ENCODE measurements at places on chromosomes 5 and 9.

DNA sequence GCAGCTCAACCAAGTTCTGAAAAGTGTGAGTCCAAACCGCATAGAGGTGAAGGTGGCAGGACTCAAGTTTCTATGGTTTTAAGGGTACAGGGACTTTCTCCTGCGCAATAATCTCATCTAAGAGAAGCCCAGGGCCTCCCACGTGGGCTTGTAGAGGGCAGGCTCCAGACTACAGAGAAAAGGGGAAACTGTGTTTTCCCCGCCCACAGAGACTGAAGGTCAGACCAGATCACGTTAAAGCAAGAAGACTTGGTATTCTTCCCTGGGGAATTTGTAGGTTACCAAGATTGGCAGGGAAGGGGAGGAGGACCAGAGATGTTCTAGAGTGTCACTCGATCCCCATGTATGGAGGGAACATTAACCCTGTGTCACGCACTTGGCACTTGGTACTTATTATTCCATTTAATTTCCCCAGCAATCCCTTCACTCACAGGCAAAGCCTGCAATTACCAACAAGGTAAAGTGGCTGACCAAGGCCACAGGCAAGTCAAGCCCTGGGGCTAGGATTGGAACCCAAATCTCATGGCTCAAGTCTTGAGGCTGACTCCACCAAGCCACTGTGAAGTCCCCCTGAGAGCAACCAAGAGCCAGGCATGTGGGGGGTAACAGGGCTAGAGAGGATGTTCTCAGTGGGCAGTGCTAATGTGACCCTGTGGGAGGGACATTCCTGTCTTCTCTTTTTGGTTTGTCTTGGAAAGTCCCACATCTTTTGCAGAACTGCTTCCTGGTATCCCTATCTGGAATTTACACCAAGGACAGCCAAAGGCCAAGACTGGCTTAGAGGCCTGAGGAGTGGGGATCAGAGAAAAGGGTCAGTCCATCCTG, 18.3 kb upstream of the NEK6 start:
- DNase-seq, result peak; percentile 73

DNA sequence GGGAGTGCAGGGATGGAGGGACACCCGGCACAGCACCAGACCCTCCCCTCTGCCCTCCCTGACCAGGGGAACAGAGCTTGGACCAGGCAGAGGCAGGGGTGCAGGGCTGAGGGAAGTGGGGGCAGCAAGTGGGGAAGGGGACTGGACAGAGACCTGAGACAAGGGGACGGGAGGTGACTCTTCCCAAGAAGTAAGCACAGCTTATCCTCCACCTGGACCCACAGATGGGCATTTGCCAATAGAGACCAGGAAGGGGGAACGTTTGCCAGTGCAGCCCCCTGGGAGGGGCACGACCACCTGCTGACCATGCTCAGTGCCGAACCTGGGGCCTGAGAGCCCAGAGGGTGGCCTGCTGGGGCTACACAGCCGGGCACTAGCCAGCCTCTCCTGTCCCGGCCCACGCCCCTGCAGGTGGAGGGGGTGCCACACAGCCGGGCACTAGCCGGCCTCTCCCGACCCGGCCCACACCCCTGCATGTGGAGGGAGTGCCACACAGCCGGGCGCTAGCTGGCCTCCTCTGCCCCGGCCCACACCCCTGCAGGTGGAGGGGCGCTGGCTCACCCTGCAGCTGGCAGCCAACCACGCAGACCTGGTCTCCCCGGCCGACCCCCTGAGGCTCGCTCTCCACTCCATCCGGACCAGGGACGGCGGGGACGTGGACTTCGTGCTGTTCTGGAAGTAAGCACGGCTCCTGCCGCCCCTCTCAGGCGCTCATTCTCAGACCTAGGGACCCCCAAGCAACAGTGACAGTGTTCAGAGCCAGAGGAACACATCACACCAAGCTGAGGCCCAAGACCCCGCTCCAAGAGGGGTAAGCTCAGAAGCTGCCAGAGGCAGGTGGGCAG, 24.3 kb downstream of the GLT6D1 start:
- DNase-seq, result no peak

DNA sequence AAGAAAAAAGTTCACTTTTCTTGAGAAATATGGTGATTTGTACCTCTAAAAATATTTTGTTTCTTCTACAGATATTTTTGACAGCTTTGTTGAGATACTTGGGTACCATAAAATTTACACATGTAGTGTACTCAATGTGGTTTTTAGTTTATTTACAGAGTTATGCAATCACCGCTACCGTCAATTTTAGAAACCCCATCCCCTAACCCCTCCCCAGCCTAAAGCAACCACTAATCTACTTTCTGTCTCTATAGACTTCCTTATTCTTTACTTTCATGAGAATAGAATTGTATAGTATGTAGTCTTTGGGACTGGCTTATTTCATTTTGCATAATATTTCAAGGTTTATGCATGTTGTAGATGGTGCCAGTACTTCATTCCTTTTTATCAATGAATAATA, 45.0 kb upstream of the TDRD7 start:
- no peak for DNase-seq

DNA sequence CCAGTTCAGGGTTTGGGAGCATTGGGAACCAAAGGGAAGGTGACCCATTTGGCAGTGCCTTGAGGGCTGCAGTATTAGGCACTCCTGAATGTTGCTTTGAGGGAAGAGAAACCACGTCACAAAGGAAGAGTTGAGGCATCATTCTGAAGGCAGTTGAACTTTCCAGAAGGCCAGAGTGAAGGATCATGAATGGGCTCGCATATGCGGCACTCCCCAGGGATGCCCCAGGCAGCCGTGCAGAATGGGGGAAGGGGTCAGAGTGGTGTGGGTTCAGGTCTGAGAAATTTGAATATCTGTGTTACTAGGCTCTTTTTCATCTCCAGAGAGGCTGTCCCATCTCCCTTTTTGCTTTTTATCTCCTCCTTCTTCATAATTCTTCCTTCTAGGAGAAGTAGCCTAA, 60.6 kb upstream of the HMHB1 start:
- DNase-seq, result no peak

GRCh38 chr5:80810425-80810824, 149.7 kb upstream of the RASGRF2 start:
- no peak for DNase-seq

GRCh38 chr9:129640086-129640870, 1.7 kb downstream of the ASB6 start:
- no peak for DNase-seq

- DNase-seq, result peak; percentile 84
These were observed 4.6 kb downstream of the CSF1R start for GRCh38 chr5:150081541-150082283.

- DNase-seq, result no peak
These were observed 179.8 kb upstream of the ARRDC3 start for GRCh38 chr5:91562922-91563321.

- no peak for DNase-seq
These were observed 45.7 kb downstream of the PPARGC1B start for GRCh38 chr5:149775785-149776184.

DNA sequence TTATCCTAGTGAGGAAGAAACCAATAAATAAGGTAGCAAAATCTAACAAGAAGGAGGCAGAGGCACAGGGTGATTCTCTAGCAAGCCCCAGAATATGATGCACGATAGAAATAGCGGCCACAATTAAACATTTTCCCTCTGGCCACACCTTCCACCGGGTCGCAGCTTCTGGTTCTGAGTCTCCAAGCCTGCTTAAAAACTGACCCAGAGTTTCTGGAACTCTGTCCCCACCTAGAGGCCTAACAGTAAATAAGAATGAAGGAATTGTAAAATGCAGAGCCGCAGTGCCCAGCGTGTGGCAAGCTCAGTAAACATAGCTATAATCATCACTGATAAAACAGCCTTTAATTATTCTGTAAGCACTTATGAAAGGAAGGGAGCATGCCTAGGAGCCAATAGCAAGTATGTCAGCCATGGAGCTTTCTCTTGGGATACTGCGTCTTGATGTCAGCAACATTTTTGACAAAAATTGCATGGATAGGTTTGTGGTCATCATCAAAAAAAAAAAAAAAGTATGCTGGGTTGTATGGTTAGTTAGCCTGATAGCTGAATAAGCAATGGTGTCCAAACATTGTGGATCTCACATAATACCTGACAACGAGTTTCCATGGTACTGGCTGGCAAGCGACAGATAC, 465.5 kb downstream of the DNAH5 start:
- DNase-seq, result peak; percentile 15

DNA sequence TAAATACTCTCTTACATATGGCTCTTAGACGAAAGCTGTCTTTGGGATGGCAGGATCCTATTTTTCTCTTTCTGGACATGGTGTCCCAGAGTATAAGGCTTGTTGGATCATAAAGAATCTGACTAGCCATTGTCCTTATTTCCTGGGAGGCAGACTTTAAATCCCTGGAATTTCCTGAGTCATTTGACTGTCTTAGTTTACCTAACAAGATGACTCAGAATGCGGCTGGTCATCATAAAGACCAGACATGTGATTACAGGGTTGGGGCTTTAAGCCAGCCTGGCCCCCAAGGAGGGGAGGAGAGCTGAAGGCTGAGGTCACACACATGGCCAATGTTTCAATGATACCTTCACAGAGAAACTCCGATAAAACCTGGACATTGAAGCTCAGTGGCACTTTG, 37.2 kb downstream of the FAM240B start:
- DNase-seq, result no peak

DNA sequence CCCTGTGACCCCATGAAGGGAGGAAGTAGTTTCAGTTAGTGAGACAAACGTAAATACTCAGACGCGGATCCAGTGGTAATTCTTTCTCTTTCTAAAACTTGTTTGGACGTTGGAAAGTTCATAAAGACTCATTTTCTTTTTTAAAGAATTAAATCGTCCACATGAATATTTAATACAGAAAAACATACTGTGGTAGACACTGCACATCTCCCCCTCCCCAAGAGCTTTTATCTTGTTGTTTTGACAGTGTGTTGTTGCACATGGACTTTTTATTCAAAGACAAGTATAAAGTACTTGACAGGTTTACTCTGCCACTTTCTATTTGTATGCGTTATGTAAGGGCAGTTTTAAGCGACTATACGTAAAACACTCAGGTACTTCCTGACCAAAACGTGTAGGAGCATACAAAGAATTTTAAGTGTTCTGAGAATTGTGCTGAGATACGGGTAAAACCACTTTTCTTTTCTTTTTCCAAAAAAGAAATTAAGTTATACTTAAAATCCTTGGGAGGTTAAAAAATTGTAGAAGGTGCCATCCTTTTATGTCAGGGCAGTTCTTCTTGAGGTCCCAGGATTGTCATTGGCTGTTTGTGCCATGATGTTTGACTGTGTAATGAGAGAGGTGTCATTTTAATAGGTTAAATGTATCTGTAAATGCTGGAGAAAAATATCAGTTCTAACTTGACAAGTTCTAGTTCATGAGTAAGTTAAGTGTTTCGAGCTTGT, 1.3 kb downstream of the NIPBL start:
- DNase-seq, result peak; percentile 54

DNA sequence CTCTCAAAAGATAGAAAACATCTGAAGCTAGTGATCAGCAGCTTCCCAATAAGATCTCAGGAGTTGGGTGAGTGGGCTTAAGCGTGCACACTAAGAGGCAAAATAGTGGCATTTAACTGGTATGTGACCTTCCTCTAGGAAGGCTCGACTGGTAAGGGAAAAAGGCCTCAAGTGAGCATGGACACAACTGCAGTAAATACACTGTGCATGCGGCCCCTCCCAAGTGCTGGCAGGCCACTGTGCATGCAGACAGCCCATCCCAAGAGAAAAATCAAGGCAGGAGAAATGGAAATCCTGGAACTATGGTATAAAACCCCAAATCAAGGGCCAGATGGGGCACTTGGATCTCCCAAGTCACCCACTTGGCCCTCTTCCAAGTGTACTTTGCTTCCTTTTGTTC, 112.7 kb downstream of the SMC2 start:
- no peak for DNase-seq

- no peak for DNase-seq
These were observed 142.1 kb upstream of the CCDC152 start for GRCh38 chr5:42614509-42614908.

GRCh38 chr5:20353499-20353898, 365.5 kb upstream of the CDH18 start:
- no peak for DNase-seq

GRCh38 chr9:114299286-114300152, 23.4 kb upstream of the ORM1 start:
- no peak for DNase-seq

DNA sequence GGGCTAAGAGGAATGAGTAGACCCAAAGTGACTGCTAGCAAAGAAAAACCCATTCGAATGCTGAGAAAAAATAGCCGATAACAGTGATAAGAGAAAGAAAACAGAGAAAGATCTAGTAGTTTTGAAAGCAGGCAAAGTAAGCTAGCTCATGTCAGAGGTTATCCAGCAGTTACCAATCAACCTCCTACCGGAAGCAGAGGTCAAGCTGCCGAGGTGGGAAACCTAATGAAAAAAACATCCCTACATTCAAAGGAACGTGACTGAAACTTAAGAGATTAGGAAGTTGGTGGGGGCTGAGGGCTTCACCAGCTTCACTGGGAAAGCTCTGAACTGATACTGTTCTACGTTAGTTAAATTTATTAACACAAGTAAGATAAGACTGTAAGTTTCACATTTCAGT, 32.6 kb downstream of the SSBP2 start:
- DNase-seq, result no peak

DNA sequence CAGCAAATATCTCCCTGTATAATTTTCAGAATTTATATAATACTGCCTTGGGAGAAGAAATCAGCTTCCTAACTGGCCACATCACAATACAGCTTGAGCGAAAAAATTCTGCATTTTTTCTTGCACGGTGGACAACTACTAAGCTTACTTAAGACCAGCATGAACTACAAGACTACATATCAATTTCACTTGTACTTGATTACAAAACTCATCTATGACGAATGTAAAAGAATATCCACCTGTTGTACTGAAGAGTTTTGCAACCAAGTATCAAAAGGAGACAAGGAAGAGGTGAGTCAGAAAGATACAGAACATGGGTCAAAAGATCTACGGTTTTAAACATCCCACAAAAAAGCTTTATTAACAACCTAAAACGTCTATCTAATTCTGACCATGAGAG, 279.4 kb downstream of the BNC2 start:
- no peak for DNase-seq

DNA sequence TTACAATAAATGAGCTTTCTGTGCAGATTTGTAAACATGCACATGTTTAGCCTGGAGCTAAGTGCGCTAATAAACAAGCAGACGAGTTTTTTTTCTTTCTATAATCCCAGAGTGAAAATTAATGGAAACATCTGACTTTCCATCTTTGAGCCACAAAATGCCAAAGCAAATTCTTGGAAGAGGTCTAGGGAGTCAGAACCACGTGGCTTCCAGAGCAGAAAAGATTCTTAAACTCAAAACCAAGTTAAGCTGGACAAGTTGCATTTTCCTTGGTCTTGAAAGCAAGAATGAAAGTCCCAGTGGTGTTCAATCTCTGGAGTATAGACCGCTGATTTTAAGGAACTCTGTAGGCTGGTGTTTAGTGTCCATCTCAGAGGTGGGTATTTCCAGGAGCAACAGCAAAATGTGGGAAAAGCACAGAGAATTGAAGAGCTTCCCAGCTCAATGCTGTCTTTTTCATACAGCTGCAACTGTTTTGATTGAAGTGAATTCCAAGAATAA, 71.4 kb downstream of the MYO10 start:
- DNase-seq, result no peak

Measured in GM10248 (cell line).